ENCODE measurements at places on chromosomes 11 and 22. TPM values are rescaled to one million over a fixed set of nuclear protein-coding genes. Genes with fewer than 3 reads are reported as not detected.

- no peak for ATAC-seq
Measured at GRCh38 chr11:30429550-30429949, 106.6 kb downstream of the ARL14EP start.

GRCh38 chr22:17742527-17742902 lies 31.8 kb downstream of the BID start:
- ATAC-seq: peak; percentile 97

DNA sequence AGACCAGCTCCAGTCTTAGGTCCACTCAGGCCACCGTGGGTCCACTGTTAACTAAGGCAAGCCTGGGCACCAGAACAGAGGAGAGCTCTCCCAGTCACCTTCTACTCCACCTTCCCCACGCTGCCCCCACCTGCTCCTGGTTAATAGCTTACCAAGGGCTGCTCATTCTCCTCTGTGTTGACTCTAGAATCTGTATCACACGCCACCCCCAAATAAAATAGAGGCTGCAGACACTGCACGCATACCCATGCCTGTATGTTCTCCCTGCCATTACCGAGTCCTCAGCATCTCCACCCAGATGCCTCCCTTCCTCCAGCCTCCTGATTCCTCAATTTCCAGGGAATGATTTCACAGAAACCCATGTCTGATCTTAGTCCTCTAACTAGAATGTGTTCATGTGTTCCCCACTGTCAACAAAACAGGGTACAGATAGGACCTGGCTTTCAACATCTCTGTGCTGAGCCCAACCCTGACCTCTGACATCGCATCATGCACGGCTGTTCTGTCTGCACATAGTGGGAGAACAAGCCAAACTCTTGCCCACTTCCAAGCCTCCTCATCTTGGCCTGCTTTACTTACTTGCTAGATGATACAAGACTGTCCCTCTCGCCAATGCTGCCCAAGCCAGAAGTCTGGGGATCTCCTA lies 49.8 kb downstream of the SMCO4 start:
- no peak for ATAC-seq

DNA sequence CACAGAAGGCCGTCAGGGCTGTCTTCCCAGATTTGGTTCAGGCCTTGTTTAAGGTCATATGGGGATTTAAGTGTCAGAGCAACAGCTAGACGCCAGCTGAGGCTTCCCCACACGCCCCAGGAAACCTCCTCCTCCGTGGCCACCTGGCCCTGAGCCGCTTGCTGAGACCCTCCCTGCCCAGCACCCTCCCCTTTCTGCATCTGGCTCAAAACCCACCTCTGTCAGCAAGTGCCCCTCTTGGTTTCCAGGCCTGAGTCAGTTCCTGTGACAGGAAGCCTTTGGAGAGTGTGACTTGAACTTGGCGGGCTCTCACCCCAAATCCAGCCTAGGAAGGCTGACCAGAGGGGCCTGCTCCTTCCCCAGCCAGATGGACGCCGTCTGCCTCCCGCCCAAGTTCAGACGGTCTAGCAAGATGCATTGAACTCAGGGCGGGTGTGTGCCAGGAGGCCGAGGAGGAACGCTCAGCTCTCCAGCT lies 561 bp downstream of the FXYD2 start:
- no peak for ATAC-seq

GRCh38 chr11:57427727-57428082 lies 784 bp upstream of the SLC43A3 start:
- no peak for ATAC-seq

The SLC37A2 gene
- total RNA-seq: 1.3 TPM

The GTSE1 gene
- 1.1 TPM for total RNA-seq

The GLYATL2 gene
- 1.2 TPM for total RNA-seq

The OR9G1 gene
- total RNA-seq: 0.21 TPM

The KCNK7 gene
- total RNA-seq: 0.18 TPM
